ENCODE measurements at places on chromosomes 2 and 18. TPM values are rescaled to one million over a fixed set of nuclear protein-coding genes. Genes with fewer than 3 reads are reported as not detected.

The GALNT5 gene
- 81.0 TPM for total RNA-seq

The FN1 gene
- 11,839 TPM for total RNA-seq

The MARCO gene
- not detected for total RNA-seq

The SYT4 gene
- total RNA-seq = not detected

The RTP5 gene
- total RNA-seq = not detected

The SLC8A1 gene
- 80.3 TPM for total RNA-seq

The LONRF2 gene
- total RNA-seq = under 0.01 TPM

The PDE1A gene
- 26.5 TPM for total RNA-seq

The CPLX4 gene
- not detected for total RNA-seq

The PSMA8 gene
- total RNA-seq = not detected

The LRPPRC gene
- 74.2 TPM for total RNA-seq

The TFCP2L1 gene
- not detected for total RNA-seq

The HS1BP3 gene
- total RNA-seq = 86.3 TPM

The QPCT gene
- total RNA-seq = 19.7 TPM

The CBLN2 gene
- total RNA-seq = not detected

The CIAO1 gene
- total RNA-seq = 92.1 TPM

The UNC80 gene
- not detected for total RNA-seq
